ENCODE measurements at places on chromosomes 16 and 17.

GRCh38 chr16:83692224-83692623, 115.6 kb upstream of the HSBP1 start:
- no peak for DNase-seq

- DNase-seq: no peak
These were observed 15.6 kb upstream of the CLEC10A start for GRCh38 chr17:7095625-7096024.

DNA sequence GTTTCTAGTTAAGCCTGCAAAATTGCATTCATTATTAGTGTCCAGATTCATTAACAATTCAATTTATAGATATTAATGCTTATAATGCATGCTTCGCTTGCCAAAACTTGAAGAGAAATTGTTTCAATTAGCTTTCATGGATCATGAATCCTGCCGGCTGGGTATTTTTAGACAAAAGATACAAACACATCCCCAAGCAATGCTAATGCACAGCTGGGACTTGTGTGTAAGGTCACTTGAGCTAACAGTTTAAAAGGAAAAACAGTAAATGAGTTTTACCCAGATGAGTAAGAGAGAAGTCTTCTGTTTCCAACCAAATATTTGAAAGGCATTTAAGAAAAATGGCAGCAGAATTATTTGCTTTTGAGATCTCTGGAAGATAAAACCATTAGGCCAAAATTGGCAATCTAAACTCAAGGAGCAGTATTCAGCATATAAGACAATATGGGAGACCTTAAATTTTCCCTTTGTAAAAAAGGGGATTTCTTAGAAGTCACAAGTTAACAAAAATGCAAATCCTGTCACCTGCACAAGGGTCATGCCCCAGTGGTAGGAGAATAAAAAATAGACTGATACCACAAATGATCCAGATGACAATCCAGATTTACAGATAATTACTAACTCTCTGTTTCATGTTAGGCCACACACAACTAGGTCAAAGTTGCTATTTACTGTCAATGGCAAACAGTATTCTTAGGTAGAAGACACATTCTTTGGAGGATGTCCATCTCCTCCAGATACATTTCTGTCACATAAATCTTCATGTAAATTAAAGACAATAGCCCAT, 418.4 kb upstream of the PMFBP1 start:
- DNase-seq: no peak

- DNase-seq: no peak
These were observed 39.5 kb downstream of the SREBF1 start for GRCh38 chr17:17797119-17797809.

Data from stimulated activated CD8-positive, alpha-beta memory T cell treated with anti-CD3 and anti-CD28 coated beads, Interleukin-2, amount 100 ng/mL, for 1 hour (primary cell).